ENCODE measurements at places on chromosomes 5 and 9. TPM values are rescaled to one million over a fixed set of nuclear protein-coding genes. Genes with fewer than 3 reads are reported as not detected.

Gene ORM2
- not detected for polyA plus RNA-seq

GRCh38 chr9:123290764-123291163 is 22.4 kb upstream of the STRBP start:
- no peak for DNase-seq

GRCh38 chr5:6273090-6273735 is 105.1 kb downstream of the MED10 start:
- no peak for DNase-seq

DNA sequence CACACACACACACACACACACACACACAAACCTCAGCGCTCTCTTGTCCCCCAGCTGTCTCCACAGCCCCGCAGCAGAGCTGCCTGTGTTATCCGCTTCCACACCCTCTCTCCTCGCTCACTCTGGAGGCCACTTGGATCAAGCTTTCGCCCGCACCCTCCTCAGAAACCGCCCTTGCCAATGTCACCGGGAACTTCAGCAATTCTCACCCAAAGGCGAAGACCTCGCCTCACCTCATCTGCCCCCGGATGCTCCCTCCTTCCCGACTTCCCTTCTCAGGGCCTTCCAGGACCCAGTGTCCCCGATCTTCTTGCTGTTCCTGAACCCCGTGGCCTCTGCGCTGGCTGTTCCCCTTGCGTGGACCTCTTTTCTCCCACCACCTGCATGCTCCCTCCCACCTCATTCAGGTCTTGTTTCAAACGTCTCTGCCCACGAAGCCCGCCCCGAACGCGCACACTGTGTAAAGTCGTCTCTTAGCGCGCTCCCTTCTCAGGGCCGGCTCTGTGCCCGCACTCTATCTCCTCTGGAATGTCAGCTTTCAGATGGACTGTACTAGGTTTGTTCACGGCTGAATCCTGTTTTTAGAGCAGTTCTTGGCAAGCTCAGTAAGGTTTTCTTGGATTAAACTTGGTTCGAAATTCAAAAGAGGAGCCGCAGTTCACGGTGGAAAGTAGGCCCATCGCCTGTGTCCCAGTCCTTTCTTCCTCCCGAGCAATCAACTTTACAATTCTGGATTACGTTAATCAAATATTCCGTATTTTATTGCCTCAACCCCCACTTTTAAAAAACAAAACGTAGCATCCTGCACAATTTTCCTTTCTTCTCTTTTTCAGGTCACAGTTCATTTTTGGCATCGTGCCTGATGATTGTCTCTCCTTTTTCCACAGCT is 1.0 kb upstream of the TRIM7 start:
- DNase-seq = peak; percentile 15

Gene RAB3C
- polyA plus RNA-seq = not detected

Gene FBN2
- polyA plus RNA-seq = not detected

Gene AP3B1
- 121 TPM for polyA plus RNA-seq

Gene MEF2C
- 416 TPM for polyA plus RNA-seq

Gene SPINK4
- not detected for polyA plus RNA-seq

- DNase-seq = no peak
Measured at GRCh38 chr5:72822944-72823343, 6.5 kb downstream of the TNPO1 start.

Gene CDH10
- polyA plus RNA-seq = not detected

Gene SLC38A9
- polyA plus RNA-seq = 15.2 TPM

DNA sequence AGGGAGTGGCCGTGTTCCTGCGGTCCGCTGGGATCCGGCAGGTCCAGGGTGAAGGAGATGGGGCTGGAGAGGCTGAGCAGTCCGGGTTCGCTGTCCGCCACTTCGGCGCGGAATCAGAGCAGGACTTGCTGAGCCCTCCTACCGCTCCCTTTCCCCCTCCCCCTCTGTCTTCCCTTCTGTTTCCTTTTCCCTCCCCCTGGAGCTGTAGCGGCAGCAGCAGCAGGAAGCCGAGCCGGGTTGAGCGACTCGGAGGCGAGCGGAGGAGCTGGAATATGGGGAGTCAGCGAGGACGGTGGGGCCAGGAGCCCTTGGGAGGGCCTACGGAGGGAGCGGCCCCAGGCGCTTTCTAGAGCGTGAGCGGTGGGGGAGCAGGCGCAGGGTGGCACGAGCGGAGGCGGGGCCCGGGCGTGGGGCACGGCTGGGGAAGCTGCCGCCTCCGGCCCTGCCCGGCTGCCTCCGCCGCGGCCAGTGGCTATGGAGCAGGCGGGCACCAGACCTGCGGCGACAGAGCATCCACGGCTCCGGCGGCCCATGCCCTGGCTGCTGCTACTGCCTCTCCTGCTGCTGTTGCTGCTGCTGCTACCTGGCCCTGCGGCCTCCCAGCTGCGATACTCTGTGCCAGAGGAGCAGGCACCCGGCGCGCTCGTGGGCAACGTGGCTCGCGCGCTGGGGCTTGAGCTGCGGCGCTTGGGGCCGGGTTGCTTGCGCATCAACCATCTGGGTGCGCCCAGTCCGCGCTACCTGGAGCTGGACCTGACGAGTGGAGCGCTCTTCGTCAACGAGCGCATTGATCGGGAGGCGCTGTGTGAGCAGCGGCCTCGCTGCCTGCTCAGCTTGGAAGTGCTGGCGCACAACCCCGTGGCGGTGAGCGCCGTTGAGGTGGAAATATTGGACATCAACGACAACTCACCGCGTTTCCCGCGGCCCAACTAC is at the start of gene PCDHAC2:
Gene PCDHAC2 (plus strand): TSS at position 184 of the 933 bp plus-strand sequence. CDS start 291 bp downstream, at position 475.
- DNase-seq = no peak

GRCh38 chr9:98775831-98776441 is 20.4 kb downstream of the ANKS6 start:
- DNase-seq = peak; percentile 43

GRCh38 chr5:173328844-173329490 is 753 bp upstream of the STC2 start:
- DNase-seq = no peak

GRCh38 chr9:129350143-129350935 is 172.3 kb upstream of the IER5L start:
- DNase-seq = no peak

- no peak for DNase-seq
Measured at GRCh38 chr5:54156577-54156976, 153.8 kb downstream of the ARL15 start.

DNA sequence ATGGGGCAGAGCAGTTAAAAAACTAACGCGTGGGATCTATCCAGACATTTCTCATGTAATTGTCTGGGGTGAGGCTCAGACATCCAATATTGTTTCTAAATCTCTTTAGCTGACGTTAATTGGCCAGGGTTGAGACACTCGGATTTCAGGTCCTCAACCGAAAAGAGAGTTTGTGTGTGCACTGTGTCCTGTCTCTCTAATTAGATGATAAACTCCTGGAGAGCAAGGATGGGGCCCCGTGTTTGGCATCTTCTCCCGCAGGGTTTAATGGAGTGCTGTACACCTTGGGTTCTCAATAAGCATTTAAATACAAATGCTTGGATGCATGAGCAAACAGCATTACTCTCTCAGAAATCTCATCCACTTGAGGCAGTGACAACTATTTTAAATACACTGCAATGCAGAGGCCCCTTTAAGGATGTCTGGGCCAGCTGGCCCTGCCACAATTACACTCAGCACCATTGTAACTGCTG is 139.6 kb downstream of the MTX3 start:
- no peak for DNase-seq

Gene WDR31
- 0.12 TPM for polyA plus RNA-seq

DNA sequence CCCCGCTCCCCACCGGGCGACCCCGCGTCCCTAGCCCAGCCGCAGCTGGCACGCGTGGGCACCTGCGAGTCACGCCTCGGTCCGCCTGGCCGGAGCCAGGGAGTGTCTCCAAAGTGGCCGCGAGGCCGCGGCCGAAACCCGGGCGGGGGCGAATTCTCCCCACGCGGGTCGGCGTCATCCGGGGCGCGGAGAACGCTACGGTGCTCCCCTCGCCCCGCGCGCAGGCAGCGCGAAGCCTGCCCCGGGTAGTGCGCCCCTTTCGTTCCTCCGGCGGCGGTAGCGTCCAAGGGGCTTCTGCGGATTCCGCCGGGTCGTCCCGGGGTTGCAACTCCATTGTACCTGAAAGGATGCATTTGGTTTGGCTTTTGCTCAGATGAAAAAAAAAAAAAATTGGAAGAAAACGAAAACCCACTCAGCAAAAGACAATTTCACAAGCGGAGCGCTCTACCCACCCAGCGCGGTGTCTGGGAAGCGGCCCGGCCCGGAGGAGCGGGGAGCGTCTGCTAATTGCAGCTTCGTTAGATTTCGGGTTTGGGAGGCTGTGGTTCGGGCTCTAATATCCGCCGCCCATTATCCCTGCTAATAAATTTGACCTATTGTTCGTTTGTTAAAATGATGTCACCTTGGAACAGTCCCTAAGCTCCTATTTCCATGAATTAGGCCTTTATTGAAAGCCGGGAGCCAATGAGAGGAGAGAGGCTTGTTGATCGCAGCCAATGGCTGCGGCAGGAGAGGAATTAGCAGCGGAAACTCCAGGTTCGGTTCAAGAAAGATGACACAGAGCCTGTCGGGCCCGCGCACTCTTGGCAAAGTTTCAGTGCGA is at the start of gene TLX3:
Gene TLX3 (plus strand): TSS at position 796 of the 823 bp plus-strand sequence. CDS start 118 bp downstream, outside the sequence.
- DNase-seq = no peak
